ENCODE measurements at places on chromosomes 12 and 14. TPM values are rescaled to one million over a fixed set of nuclear protein-coding genes. Genes with fewer than 3 reads are reported as not detected.

GRCh38 chr12:79692860-79693577, 2.3 kb upstream of the PAWR start:
- peak; percentile 3 for DNase-seq

The TTC9 gene
- total RNA-seq: 0.38 TPM

GRCh38 chr14:68632054-68632895, 160.6 kb downstream of the ZFP36L1 start:
- no peak for DNase-seq

DNA sequence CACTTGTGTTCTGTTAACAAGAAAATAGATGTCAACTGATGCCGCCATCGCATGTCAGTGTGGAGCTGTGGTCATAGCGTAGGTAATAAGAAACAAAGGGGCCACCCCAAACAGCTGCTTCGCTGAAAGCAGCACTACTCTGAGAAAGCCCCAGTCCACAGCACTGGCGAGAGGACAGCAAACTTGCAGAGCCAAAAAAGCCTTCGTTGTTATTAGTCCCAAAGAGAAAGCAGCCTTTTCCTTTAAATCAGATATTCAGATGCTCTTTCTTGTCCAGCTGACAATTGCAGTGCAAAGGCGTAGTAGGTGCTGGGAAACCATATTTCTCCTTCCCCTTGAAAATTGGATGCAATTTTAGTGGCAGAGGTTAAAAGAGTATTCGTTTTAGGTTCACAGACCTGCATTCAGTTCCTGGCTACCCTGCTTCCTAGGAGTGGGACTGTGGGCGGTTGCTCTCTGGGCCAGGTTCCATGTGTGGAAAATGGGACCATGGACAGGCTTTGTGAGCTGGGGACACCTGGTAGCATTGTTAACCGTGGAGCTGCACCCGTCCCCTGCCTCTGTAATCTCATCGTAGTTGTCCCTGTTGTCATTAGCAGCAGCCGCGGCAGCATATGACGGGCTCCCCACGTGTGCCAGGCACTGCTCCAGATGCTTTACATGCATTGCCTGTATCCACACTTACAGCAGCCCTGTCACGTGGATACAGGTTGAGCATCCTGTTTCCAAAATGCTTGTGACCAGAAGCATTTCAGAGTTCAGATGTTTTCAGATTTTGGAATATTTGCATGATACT, 54.2 kb downstream of the ELK3 start:
- no peak for DNase-seq

DNA sequence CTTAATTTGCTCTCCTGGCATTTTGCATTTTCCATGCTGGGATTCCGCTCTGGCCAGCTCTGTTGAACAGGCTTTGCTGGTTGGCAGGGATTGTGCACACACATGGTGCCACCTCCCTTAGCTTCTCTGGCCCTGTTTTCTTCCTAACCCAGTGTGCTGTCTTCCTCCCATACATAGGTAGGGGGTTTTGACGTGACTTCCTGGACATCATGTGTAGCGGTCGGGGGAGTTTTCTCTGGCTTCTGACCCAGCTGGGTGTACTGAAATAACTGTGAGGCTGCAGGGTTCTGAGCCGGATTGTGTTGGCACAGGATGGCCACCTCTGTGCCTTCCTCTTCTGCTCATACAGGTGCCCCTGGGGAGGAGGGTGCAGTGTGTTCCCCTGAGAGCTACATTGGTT, 25.7 kb downstream of the C14orf132 start:
- no peak for DNase-seq

- peak; percentile 17 for DNase-seq
Observed at GRCh38 chr14:32576088-32576795, 247.1 kb downstream of the AKAP6 start.

The PARP2 gene
- total RNA-seq: 34.2 TPM

- DNase-seq: no peak
Observed at GRCh38 chr14:64826333-64826732, 53.4 kb downstream of the SPTB start.

DNA sequence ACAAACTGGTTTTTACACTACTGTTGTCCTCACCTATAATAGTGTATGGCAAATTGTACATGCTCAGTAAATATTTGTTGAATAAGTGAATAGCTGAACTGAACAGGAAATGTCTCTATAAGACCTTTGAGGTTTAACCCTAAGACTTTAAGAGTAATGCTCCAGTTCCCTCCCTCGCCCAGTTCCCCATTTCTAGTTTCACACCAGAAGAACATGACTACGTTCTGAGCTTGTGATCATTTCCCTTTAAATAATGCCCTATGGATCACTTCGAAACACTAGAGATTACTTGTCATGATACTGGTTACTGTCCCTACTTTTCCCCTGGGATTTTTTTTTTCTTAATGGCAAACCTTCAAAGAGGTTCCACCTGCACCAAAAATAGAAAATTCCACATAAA, 69.3 kb downstream of the PRKD1 start:
- no peak for DNase-seq
